Kidney capillary endothelial cell (primary cell): ENCODE measurements at places on chromosomes 4 and X.
A peak's percentile ranks its signal among the peaks of the same experiment; 100 is the strongest.

DNA sequence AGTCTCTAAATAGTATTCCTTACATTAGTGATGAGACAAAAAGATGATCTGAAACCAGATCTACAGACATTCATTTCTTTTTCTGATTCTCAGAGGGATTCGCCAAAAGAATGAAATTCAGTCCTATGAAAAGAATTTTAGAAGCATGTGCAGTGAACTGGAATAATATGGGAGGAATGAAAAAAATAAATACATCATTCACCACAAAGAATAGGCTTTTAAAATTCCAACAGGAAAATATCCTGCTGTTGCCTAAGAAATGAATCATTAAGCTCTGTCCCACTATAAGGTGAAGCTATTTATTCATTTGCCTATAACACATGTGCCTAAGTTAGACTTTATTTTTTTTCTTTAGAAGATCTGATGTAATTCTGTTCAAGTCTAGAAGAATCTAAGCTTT is 165.9 kb downstream of the IL15 start:
- DNase-seq = no peak

DNA sequence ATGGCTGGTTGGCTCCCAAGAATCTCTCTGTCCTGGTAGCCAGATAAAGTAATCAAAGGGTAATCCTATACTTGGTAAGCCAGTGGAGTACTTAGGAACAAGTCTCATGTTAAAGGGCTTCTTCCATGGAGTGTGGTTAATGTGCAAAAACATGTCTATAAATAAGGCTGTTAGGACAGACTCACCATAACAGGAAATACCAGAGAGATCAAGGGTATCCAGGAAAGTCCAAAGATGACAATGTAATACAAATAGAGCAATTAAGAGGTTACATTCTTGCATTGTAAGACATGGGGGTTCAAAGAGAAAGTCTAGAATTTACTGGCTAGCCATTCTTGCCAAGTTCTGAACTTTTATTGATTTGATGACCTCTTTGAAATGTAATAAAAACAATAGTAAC is 61.9 kb upstream of the ZCCHC13 start:
- peak; percentile 7 for DNase-seq

DNA sequence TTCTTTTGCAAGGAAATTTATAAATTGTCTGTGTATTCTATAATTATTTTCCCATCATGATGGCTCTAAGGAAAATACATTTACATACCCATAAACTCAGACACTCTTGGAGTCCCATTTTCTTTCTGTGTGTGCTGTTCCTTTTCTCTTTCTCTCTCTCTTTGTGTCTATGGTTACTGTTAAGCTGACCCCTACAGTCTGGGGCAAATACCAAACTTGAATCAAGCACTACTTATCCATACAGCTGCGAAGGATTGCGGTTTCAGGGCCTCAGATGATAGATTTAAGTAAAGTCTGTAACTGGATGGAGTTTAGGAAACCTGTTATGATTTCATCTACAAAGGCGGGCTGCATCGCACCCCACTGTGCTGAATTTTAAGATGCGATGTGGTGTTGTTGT is 150.2 kb downstream of the SHROOM3 start:
- no peak for DNase-seq

- DNase-seq = no peak
Observed at GRCh38 chr4:172750910-172751309, 417.7 kb upstream of the GALNT7 start.

- no peak for DNase-seq
Observed at GRCh38 chrX:66889418-66889817, 250.5 kb upstream of the EDA2R start.
